ENCODE measurements at places on chromosomes 11 and 22.

DNA sequence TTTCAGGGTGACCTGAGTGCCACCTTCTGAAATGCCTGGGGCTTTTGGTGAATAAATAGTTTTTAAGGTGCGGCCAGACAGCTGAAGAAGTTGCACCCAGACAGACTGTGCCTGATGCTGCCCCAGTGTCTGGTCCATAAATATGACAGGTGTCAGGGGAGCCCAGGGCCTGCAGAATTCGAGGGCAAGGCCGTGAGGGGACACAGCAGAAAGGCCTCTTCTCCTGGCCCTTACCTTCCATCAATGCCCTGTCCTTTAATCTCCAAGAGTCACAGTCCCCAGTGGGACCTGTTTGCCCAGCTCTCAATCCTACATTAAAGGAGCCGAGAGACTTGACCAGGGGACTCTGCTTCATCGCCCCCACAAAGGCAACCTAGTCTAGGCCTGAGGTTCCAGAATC lies 45.7 kb downstream of the NAT10 start:
- DNase-seq: no peak

GRCh38 chr11:43278193-43278956 lies 33.4 kb upstream of the API5 start:
- DNase-seq: no peak

GRCh38 chr22:36815558-36816338 lies 1.1 kb downstream of the PVALB start:
- no peak for DNase-seq

DNA sequence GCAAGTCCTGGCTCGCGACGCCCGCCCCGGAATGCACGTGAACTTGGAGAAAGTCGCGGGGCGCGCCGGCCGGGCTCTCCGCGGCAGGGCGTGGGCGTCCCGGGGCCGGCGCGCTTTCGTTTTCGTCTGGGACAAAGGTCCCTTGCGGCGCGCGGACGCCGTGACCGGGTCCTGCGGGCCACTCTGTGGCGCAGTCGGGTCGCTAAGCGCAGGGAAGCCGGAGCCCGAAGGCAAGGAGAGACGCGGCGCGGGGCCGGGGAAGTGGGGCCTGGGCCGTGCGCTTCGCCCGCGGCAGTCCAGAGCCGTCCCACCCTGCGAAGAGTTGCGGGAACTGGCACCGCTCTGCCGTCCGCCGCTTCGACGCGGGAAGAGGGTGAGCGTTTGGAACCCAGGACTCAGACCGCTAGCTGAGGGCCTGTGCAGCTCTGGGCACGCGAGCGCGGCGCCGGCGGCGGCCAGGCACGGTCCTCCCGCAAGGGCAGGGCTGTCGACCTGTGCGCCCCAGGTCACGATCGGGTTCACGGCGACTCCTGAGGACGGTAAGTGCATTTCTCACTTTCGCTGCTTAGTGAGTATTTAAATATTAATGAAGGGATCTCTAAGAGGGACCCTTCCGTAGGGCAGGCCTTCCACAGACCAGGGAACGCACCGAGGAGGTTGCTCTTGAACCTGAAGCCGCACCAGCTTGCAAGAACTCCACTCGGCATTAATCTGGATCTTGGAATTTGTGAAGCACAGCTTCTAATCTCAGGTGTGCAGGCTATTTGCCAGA lies 78.0 kb upstream of the PPARA start:
- no peak for DNase-seq

DNA sequence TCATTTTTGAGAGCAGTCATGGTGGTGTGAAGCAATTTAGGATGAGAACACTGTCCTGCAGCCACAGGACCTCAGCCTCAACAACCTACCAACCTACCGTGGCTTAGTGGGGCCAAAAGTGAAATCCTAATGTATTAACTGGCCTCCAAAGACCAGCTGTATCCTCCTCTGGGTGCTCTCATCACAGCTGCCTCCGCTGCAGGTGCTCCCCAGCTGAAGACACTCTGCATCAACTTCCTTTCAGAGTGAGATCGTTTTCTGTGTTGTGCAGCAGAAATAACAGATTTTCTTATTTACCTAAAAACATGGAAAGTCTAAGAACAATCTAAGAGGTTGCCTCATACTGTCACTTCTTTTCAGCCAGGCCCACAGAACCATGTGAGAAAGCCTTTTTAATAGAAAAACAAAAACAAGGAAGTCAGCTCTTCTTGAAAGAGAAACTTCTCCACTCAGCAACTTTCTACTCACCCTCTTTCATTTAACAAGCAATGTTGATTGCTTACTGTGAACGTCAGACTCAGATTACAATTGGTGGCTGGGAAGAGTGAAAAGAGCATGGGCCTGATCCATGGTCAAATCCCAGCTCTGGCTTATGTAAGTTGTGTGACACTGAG lies 136.1 kb downstream of the TENM4 start:
- no peak for DNase-seq

DNA sequence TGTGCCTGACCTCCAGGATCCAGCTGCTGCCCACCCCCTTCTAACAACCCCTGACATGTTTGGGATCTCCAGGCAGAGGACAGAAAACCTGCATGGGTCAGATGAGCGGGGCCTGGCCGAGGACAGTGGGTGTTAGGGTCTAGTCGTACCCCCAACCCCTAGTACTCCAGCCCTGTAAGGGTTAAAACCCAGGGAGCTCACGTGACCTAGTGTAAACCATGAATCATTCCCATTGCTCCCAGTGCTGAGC lies 89.1 kb upstream of the CRYBB3 start:
- DNase-seq: no peak

All from NCI-H2107 (cell line).